SJSA1 (cell line): ENCODE measurements at places on chromosomes 2 and 18.

DNA sequence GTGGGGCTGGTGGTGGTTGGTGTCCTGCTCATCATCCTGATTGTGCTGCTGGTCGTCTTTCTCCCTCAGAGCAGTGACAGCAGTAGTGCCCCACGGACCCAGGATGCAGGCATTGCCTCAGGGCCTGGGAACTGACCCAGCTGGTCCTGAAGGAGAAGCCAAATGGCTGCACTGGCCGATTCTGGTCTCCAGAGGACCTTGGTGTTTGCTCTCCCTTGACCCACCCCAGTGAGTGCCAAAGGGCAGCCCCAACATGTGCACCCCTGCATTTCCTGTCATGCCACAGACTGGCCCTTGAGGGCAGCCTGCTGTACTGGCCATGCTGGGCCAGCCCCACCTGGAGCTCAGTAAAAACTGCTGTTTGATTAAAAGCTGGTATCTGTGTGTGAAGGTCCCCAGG lies 2.5 kb upstream of the RNF181 start:
- no peak for DNase-seq

DNA sequence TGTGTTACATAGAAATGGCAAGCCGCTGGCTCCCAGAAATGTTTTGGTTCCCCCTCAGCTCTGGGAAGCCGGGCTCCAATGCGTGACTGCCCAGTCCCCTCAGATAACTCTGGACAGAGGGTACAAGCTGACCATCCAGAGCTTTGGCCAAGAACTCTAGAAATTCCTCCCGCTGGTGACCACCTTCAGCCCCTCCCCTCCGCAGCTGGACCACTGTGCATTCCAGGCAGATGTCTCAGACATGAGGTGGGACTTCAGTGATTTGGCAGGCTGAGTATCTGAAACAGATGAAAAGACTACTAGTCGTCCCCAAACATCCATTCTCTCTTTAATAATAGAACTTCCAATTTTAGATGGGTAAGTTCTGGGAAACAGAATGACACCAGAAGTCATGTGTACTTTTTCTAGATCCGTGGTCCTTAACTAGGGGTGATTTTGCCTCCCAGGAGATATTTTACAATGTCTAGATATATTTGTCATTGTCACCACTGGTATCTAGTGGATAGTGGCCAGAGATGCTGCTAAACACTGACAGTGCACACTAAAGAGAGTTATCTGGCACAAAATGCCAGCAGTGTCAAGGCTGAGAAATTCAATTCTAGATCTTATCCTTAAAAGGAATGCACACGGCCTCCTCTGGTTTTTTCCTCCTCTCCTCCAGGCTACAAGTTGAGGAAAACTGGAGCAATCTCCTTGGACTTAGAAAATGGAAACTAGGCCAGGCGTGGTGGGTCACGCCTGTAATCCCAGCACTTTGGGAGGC lies 294.3 kb downstream of the SRBD1 start:
- DNase-seq, result no peak

GRCh38 chr18:6602365-6602764 lies 127.2 kb upstream of the ARHGAP28 start:
- DNase-seq, result no peak

DNA sequence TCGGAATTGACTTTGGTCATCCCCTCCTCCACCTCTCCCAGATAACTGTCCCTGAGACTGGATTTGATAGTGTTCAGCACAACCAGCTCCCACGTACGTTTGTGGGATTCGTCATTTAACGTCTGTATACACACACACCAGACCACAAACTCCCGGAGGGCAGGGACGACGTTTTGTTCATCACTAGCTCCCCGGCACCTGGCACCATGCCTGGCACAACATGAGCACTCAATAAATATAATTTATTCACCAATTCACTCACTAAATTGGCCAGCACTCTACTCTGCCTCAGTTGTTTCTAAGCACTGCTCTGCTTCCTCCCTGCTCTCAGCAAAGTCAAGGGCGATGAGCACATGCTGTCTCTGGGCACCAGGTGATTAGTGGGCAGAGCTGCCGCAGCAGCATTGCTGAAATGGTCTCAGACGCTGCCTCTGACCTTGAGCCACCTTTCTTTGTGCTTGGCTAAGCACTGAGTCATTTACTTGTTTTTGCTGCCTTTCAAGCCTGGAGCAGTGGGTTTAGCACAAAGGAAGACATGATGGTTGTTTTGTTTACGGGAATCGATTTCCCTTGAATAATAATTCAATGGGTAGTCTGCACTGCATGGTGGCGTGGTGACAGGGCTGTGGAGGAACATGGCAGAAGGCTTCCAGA lies 19.3 kb upstream of the LOXHD1 start:
- DNase-seq, result peak; percentile 24

- no peak for DNase-seq
Observed at GRCh38 chr2:160647967-160648685, 154.5 kb upstream of the RBMS1 start.

- DNase-seq, result no peak
Observed at GRCh38 chr18:22093731-22094357, 75.5 kb upstream of the GATA6 start.
